ENCODE measurements at places on chromosomes 11 and 22.
A peak's percentile ranks its signal among the peaks of the same experiment; 100 is the strongest.

DNA sequence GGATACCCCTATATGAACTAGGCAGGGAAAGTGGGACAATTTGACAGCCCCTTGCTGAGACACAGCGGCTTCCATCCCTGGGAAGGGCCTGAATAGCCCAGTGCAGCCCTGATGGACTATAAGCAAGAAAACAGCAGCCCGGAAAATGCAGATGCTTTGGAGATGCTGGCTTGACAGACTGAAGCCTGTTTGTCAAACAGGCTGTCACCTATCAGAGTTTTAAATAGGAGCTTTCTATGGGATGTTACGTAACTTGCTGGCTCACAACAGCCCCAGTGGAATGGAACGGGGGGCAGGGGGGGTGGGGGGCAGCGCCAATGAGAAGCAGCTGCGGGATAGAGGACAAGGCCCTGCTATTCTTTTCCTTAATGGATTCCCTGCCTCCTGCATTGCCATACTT, 91.9 kb upstream of the NTM start:
- no peak for DNase-seq

GRCh38 chr22:44269757-44270555, 42.8 kb downstream of the SHISAL1 start:
- DNase-seq, result no peak

- DNase-seq, result no peak
These were observed 622.3 kb upstream of the CADM1 start for GRCh38 chr11:116126562-116126961.

GRCh38 chr11:20050551-20051333, 109.5 kb downstream of the DBX1 start:
- no peak for DNase-seq

- DNase-seq, result no peak
These were observed 60.7 kb upstream of the MPEG1 start for GRCh38 chr11:59273373-59273841.

DNA sequence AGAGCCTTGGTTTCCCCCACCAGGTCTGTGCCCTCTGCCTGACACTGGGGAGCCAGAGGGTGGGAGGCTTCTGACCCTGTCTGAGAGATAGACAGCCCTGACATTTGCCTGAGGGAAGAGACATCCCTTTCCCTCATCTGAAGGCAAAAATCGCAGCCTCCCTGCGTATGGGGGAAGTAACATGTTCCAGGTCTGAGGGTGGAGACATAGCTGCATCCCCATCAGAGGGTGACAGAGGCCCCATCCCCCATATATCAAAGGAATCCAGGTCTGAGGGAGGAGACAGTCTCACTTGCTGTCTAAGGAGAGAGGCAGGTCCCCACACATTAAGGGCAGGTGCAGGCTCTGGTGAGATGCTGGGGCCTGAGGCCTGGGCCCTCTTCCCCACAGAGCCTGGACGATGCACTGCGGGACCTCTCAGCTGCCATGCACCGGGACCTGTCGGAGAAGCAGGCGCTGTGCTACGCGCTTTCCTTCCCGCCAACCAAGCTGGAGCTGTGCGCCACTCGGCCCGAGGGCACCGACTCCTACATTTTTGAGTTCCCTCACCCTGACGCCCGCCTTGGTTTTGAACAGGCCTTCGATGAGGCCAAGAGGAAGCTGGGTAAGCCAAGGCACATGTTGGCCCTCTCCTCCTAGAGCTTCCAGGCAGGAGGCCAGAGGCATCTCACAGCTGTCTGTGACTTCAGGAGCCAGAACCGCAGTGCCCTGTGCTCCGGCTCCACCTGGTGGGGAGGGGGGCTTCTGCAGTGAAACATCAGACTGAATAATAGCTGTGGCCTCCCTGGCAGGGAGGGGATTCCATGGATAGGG, 16.1 kb upstream of the RELT start:
- DNase-seq, result no peak

- DNase-seq, result no peak
These were observed 4.1 kb upstream of the SLC25A1 start for GRCh38 chr22:19182472-19183157.

DNA sequence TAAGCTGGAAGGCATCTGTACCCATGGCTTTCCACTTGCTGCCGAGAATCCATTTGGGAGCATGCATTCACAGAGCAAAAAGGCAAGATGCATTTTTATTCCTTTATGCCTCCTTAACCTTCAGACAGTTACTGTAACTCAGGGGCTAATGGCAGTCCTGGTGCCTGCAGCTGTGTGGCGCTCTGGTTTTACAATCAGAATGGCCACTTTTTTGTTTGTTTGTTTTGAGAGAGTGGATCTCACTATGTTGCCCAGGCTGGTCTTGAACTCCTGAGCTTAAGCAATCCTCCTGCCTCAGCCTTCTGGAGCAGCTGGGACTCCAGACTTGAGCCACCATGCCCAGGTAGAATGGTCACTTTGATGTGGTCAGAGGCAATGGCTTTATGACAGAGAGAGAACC, 101.8 kb downstream of the NAV2 start:
- DNase-seq, result no peak

- DNase-seq, result no peak
These were observed 2.5 kb downstream of the SELENOM start for GRCh38 chr22:31104869-31105268.

- peak; percentile 77 for DNase-seq
These were observed at the start of gene DGAT2 for GRCh38 chr11:75768112-75768908. TSS of gene DGAT2 (plus strand) at chr11:75768778. CDS start at chr11:75768992, 214 bp downstream.

- DNase-seq, result no peak
These were observed 28.8 kb downstream of the PRDM10 start for GRCh38 chr11:129973809-129974208.

- no peak for DNase-seq
These were observed 7.3 kb downstream of the INCENP start for GRCh38 chr11:62131170-62131464.

- DNase-seq, result no peak
These were observed 3.9 kb downstream of the DBX1 start for GRCh38 chr11:20156280-20156875.

- no peak for DNase-seq
These were observed 15.7 kb upstream of the MEN1 start for GRCh38 chr11:64826062-64826461.

DNA sequence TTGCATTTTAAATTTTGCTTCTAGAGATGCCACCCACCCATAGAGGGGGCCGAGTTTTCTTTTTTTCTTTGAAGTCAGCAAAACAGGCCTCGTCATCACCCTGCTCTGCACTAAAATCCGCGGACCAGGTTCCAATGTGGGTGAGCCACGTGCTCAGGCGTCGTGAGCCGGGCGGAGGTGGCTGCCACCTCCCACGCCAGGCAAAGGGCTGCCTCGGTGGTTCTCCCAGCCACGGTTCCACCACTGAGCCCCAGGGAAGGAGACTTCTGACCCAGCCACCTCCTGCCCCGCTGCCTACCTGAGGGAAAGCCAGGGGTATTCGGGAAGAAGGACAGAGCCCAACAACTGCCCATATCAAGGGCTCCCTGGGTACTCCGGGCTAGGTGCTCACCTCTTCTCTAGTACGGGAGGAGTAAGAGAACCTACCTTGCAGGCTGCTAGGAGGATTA, 45.3 kb downstream of the MN1 start:
- DNase-seq, result no peak

DNA sequence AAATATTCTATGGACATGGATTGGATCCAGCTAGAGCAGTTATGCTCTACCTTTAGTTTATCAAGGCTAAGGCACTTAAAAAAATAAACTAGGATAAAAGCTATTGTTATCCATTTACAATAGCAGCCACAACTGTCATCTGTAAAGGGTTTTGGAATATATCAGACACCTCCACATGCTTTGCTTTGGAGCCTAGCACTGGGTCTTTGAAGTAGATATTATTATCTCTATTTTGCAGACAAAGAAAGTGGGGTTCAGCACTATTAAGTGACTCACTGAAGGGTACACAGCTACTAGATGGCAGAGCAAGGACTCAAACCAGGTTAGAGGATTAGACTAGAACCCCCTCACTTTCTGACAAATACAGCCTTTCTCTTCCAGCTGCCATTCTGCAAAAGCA, 82.0 kb downstream of the KCNJ1 start:
- DNase-seq, result no peak

- DNase-seq, result no peak
These were observed 17.0 kb downstream of the CD3E start for GRCh38 chr11:118321386-118322082.

DNA sequence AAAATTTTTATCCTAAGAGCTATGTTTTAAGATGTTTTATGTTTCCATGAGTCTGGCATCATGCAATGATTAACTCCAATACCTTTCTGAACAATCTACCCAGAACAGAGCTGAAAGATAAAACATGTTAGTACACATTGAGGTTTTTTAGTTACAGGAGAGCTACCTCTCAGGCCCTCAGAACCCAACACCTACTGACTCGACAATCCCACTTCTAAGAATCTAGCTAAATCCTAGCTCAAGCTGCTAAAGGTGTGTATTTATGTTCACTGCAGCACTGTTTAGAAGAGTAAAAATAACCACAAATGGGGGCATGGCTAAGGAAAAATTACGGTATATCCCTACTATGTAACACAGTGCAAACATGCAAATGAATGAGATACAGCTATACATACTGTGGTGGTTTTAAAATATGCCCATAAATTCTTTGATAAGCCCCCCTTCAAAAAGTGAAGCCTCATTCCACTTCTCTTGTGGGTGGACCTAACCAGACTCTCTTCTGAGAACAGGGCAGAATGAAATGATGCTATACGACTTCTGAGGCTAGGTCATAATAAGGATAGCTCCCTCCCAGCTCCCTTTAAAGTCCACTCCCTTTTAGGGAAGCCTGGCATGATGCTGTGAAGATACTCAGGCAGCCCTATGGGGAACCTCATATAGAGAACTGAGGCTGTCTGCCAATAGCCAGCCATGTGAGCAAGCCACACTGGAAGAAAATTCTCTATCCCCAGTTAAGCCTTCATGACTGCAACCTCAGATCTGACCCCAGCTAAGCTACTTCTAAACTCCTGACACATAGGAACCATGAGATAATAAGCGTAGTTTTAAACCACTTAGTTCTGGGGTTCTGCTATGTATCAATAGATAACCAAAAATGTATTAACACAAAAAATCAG, 29.5 kb downstream of the TMEM123 start:
- DNase-seq, result no peak

DNA sequence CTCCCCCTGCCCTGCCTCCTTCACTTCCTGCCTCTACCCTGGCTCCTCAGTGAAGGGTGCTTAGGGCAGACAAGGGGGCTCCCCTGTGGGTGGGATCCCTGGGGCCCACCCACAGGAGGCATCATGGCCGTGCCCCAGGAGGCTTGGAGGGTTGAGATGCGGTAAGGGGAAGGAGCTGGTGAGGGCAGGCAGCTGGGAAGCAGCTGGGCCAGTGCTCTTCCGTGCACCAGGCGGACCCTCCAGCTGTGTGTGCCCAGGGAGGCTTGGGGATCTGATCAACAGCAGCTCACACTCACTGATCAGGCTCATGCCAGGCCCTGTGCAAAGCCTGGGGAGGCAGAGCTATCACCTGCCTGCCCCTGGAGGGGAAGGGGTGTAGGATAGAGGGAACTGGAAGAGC, 59.3 kb upstream of the TTLL12 start:
- no peak for DNase-seq

All from dorsolateral prefrontal cortex (tissue), 122 donors.